ENCODE measurements at places on chromosomes 11 and 22. TPM values are rescaled to one million over a fixed set of nuclear protein-coding genes. Genes with fewer than 3 reads are reported as not detected.

- DNase-seq = no peak
Measured at GRCh38 chr11:9066433-9066925, 24.9 kb downstream of the SCUBE2 start.

GRCh38 chr11:114059984-114060391, 477 bp downstream of the ZBTB16 start:
- no peak for DNase-seq

GRCh38 chr11:87780068-87780413, 395.2 kb downstream of the RAB38 start:
- DNase-seq = no peak

GRCh38 chr11:13433437-13433836, 29.6 kb downstream of the BTBD10 start:
- no peak for DNase-seq

DNA sequence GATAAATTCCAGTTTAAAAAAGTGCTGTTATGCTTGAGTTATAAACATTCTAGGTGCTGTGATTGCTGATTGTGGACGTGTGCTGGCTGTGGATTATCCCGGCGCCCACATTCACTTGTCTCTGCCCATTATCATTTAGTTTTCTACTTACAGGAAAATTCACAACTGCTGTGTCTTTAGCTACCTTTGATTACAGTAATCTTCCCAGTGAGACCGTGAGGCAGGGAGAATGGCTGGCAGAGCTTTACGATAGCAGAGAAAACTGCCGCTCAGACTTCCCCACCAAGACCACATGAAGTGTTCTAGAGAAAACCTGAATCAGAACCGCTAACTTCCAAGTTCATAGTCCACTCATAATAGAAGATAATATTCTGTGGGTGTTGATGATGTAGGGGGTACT, 34.6 kb upstream of the NELL1 start:
- no peak for DNase-seq

GRCh38 chr11:117979481-117980211, 6.5 kb upstream of the IL10RA start:
- DNase-seq = no peak

The POU2AF1 gene
- total RNA-seq = not detected

Data from SJCRH30 (cell line).